ENCODE measurements at places on chromosomes 6 and 20. TPM values are rescaled to one million over a fixed set of nuclear protein-coding genes. Genes with fewer than 3 reads are reported as not detected.

GRCh38 chr20:6848041-6848440, 80.6 kb downstream of the BMP2 start:
- DNase-seq = no peak

The CFAP61 gene
- not detected for total RNA-seq

GRCh38 chr6:28534306-28534705, 8.6 kb downstream of the GPX5 start:
- DNase-seq = no peak

The SLC17A1 gene
- not detected for total RNA-seq

DNA sequence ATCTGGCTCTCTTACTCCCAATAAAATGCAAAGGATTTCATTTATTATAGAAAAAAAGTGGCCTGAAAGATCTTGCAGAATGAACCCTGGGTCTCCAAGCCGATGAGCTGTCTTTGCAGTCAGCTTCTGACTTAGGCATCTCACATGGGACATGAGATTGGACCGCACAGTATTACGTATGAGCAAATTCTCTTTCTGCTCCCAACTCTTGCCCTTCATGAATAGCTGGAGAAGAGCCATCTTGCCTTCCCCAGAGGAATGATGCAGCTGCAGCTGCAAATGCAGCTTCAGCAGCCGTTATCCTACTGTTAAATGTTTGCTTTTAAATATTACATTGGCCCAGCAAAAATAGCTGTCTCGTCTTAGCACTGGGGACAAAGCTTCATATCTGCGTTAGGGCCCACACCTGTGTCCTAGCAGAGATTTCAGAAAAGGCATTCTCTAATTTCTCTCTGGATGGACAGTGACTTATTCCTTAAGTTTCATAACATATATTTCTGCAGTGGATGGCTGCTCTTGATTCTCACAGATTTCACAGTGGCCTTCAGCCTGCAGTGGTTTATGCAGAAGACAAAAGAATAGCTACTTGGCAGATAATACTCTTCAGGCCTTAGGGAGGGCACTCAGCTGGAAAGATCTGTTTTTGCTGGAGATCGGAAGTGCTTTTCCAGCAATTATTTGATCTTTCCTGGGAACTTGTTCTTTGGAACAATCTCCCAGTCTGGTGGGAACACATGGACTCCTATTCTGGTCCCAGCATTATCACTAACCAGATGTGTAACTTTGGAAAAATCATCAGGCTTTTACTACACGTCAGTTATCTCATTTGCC, 129.2 kb downstream of the FYN start:
- no peak for DNase-seq

- peak; percentile 2 for DNase-seq
These were observed 208.8 kb downstream of the DLL1 start for GRCh38 chr6:170082067-170082466.

GRCh38 chr6:127277878-127278843, 11.5 kb downstream of the RNF146 start:
- no peak for DNase-seq

DNA sequence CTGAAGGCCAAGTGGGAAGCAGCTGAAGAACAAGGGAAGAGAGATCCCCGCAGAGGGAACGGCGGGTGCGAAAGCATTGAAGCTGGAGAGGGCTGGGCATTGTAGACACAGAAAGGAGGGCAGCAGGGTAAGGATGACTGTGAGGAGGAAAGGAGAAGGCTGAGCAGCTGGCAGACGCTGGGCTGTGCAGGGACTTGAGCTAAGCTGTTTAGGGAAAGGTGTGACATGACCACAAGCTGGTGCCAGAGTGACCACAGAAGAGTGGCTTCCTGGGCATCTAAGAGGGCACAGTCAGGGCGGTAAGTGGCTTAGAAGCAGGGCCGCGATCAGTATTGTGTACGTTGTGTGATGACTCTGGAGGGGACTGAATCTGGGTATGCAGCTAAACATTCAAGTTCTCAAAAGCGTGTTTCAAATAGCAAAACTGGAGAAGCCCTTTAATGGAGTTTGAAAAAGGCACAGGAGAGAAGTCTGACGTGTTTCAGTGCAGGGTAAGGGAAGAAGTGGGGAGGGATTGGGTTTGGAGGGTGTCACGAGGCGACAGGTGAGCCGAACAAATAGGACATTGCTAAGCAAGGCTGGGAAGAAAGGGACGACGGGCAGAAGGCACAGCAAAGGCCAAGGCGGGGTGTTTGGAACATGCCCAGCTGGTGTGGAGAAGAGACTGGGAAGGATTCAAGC, 46.1 kb upstream of the ARFGEF2 start:
- DNase-seq = no peak

The ACTL10 gene
- 0.18 TPM for total RNA-seq

GRCh38 chr6:41733360-41733706, 2.1 kb downstream of the TFEB start:
- DNase-seq = peak; percentile 39

GRCh38 chr6:56292505-56293181, 45.3 kb upstream of the COL21A1 start:
- peak; percentile 58 for DNase-seq

The SLC23A2 gene
- total RNA-seq = 6.2 TPM

GRCh38 chr20:4876731-4877130, 124.6 kb downstream of the SLC23A2 start:
- no peak for DNase-seq

GRCh38 chr6:139748353-139749146, 374.1 kb upstream of the CITED2 start:
- no peak for DNase-seq

GRCh38 chr20:38180781-38181180, 15.7 kb upstream of the TGM2 start:
- peak; percentile 58 for DNase-seq

GRCh38 chr6:170057034-170057734, 233.7 kb downstream of the DLL1 start:
- DNase-seq = no peak

- DNase-seq = no peak
These were observed 142.2 kb upstream of the AFDN start for GRCh38 chr6:167684276-167685104.

- peak; percentile 49 for DNase-seq
These were observed 13.5 kb upstream of the KCNK16 start for GRCh38 chr6:39335780-39336545.

Measured in Daoy (cell line).